AG04450 (cell line): ENCODE measurements at places on chromosomes 7 and 10. TPM values are rescaled to one million over a fixed set of nuclear protein-coding genes. Genes with fewer than 3 reads are reported as not detected.
A peak's percentile ranks its signal among the peaks of the same experiment; 100 is the strongest.

DNA sequence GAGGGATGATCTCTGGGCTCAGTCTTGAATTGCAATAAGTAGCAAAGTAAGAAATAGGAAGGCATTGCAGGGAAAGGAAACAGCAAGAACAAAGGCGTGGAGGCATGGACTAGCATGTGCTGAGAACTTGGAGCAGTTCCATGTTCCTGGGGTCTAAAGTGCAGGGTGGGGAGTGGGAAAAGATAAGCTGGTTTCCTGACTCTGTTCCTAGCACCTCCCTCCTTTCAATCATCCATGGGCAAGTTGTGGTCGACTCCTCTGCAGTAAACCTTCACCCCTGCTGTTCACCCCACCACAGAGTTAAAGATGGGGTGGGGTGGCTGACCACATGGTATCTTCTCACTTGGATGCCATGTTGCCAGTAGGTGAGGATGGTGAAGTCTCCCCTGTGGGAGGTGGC, 29.6 kb downstream of the RPS24 start:
- no peak for DNase-seq

- DNase-seq = no peak
Observed at GRCh38 chr10:62858364-62858763, 42.2 kb upstream of the EGR2 start.

DNA sequence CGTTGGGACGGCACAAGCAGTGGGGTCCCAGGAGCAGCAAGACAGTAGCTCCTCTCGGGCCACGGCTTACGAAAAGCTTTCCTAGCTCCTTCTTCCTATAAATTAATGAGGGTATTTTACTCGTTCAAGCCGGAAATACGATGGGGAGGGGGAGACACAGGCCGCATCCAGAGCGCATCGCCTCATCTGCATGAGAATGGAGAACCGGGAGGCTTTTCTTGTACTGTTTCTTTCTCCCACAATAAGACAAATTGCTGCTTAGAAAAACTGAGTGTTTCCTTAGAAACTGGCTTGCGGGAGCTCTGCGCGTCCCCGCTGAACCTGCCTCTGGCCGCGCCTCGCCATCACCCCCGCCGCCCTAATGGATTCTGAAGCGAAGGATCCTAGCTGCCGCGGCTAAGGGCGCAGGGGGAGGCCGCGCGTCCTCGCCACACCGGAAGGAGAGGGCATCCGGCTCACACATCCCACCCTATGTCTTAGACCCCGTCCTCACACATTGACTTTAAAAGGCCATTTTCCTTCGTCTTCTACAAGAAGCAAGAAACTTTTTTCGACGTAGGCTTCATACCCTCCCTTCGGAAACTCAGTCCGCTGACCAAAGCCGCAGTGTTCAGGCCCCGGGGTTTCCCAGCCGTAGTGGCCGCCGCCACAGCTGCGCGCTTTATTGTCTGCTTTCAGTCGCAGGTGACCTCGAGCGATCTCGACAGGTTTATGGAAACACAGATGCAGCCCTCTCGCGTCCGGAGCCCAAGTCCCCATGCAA, 8.8 kb downstream of the NXPH1 start:
- DNase-seq = no peak

- no peak for DNase-seq
Observed at GRCh38 chr10:121183236-121183635, 332.1 kb downstream of the WDR11 start.

DNA sequence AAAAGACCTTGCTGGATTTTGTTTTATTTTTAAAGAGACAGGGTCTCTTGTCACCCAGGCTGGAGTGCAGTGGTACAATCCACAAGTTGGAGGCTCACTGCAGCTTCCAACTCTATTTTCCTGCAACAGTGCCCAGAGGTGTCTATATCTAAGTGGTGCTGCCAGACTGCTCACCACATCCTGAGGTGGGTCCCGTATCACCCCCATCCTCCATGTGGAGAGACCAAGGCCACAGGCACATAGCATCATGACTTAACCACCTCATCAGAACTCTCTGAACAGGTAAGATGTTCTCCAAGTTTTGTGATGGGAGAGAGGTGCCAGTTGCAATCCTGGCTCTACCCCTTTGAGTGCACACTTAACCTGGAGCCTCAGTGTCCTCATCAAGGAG, 98.2 kb downstream of the RNF216 start:
- DNase-seq = no peak

GRCh38 chr10:51255381-51255780, 181.1 kb downstream of the PRKG1 start:
- DNase-seq = no peak

GRCh38 chr7:43659549-43659896, 69.8 kb downstream of the COA1 start:
- DNase-seq = no peak

DNA sequence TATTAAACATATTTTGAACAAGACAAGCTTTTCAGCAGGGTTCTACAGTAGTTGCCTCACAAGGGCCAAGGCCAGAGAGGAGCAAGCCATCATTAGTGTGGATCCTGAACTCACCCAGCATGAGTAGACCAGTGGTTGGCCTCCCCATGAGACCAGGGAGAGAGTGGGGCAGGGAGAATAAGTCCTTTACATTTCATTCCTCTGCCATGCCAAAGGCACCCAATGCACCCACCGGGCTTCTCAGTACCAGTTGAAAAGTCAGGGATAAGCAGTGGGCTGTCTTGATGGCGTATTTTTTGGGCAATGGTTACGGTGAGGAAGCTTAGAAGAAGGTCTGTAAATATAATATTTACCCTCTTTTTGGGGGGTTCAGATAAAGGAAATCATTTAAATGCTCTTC, 16.6 kb downstream of the CRTAC1 start:
- no peak for DNase-seq

DNA sequence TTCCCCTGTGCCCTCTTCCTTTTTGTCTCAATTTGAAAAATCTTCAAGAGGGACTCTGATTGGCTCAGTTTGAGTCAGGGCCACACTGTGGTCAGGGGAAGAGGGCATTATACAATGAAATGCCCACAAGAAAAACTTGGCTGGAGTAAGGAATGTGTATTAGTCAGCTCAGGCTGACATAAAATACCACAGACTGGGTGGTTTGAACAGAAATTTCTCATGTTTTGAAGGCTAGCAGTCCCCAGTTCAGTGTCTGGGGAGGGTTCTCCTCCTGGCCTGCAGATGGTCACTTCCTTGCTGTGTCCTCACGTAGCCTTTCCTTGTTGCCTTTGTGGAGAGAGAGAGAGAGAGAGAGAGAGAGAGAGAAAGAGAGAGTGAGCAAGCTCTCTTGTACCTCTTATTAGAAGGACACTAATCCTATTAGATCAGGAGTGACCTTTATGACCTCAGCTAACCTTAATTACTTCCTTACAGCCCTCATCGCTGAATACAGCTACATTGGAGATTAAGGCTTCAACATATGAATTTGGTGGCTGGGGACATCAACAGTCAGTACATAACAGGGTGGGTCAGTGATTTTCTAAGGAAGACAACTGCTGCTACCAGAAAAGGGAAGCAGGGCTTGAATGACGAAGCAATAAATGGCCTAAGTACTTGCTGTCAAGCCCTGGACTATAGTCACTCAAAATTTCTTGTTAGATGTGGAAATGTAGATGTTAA, 25.8 kb upstream of the FAM13C start:
- DNase-seq = peak; percentile 67

DNA sequence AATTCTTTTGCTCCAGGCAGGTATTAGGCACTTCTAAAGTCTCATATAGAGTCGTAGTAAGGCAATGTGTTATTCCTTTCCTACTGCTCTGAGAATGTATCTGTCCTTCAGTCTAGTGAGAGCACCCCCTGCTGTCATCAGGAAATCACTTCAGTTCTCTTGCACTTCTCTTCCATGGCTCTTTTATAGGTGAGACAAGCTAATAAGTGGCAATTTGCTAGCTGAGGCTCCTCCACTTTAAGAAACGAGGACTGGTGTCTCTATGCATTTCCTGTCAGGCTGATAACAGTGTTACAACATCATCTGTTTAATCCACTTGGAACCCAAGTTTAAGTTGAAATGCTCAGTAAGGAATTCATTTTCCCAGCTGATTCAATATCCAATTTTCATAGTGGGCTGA, 350.6 kb downstream of the TFEC start:
- DNase-seq = no peak

GRCh38 chr7:44145969-44146911, 5.1 kb upstream of the MYL7 start:
- no peak for DNase-seq

GRCh38 chr10:102919992-102920739, 2.1 kb downstream of the CNNM2 start:
- no peak for DNase-seq

DNA sequence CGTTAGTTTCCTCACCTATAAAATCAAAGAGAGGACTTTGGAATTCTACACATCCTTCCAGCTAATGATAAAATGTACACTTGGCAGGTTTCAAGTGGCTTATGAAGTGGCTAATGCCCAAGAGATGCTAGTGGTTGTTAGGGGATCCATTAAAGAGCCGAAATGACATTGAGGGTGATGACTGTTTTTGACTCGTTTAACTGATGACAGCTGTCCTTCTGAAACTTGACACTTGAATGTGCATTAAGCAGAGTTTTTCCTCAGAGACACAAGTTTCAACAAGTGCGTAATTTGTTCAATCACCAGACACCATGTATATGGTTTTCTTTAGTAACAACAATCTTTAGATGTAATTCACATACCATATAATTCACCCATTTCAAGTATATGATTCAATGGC, 1.6 kb upstream of the PRF1 start:
- no peak for DNase-seq

DNA sequence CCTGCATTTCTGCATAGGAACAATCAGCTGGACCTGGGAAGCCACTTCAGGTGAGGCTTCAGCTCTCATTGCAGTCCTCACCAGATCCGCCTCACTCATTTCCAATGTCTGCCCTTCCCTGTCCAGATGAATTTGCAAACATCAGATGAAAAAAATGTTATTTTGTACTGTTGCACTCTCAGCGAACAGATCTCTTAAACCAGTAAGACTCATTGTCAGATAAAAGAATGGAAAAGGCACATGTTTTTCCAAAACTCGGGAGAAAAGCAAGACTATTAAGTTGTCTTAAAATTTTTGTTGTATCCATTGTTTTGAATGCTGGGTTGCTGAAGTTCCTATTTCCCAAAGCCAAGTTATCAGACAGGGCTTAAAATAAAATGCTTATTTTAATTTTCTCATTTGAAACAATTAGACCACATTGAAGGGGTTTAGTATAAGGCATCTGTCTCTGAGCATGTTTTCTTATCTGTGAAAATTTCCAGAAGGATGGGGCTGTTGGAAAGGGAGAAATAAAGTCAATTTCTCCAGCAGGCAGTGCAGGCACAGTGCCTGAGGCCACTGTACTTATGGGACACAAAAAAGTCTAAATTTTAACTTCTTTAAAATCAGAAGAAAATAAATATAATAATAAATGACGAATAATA, 396.8 kb downstream of the KCNMA1 start:
- DNase-seq = no peak

DNA sequence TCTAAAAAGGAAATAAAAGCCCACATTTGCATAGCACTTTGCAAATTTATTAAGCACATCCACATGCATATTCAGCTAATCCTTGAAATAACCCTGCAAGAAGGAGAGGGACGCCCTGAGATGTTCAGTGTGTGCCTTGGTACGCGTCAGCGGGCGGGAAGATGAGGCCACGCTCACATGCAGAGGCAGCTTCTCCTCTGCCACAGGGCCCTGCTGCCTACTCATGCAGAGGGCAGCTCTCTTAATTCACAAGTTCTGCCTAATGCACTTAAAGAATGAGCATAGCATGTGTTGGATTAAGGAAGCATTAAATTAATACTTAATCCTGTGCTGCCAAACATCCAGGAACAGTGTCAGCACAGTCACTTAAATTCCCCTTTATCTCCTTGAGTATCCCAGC, 132.3 kb downstream of the HECW1 start:
- DNase-seq = no peak

DNA sequence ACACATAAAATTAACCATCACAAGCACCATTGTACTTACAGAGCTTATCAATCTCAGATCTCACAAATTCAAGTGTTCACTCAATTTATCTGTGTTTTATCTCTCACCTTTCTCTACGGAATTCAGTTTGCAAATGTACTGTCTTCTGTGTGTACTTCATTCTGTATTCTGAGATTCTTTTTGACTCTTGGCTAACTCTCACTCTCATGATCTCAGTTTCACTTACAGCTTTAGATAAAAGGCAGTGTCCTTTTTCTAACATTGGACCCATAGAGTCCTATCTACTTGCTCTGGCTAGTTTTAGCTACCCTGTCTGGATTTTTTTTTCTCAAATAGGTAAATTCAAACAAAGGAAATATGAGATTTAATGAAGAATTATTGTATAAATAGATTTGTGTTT, 176.0 kb downstream of the CCDC7 start:
- DNase-seq = no peak

GRCh38 chr10:63718006-63718405, 196.8 kb downstream of the REEP3 start:
- no peak for DNase-seq

GRCh38 chr7:151869968-151870918, 6.7 kb downstream of the PRKAG2 start:
- no peak for DNase-seq

DNA sequence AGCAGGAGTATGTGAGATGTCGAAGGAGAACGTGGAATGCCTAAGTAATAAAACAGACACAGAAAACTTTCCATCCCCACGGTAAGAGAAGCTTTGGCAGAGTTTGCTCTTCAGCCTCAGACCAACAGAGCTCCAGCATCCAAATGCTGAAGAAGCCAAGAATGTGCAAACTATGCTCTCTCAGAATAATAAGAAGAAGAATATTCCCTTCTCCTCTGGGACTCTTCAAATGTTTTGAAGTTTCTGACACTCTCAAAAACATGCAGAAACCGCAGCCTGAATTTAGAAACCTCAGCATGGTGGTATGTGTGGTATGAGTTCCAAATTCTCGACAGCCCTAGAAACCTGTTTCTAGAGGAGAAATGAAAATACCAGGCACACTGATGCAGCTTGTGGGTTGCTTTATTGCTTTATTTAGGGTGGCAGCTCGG, 113.3 kb downstream of the KCNMA1 start:
- DNase-seq = peak; percentile 81

DNA sequence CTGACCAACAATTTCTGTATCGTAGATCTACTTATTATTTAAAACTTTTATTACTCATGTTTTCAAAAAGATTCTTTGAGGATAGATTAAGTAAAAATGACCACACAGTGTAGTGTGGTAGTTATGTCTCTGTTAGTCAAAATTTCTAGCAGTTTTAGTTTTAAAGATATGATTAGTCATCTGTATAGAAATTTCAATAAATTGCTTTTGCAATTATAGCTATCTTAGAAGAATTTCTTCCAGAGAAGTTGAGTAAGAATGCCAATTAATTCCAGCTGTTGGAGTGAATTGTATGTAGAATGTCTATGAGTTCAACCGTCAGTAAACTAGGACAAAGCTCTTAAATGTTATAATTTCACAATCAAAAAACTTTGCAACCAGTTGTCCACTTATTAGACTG, 229.7 kb downstream of the CDK14 start:
- DNase-seq = no peak

The TAS2R39 gene
- not detected in 2 replicates for polyA plus RNA-seq

The CALCR gene
- polyA plus RNA-seq = not detected in 2 replicates

The ACTL6B gene
- not detected in 2 replicates for polyA plus RNA-seq

The AGR2 gene
- 0.17 and 0.60 TPM in 2 replicates for polyA plus RNA-seq

The LRRC61 gene
- 0.17 and 0.57 TPM in 2 replicates for polyA plus RNA-seq

The TRIL gene
- 0.15 and 0.16 TPM in 2 replicates for polyA plus RNA-seq

The KIF20B gene
- polyA plus RNA-seq = 2.4 and 4.5 TPM in 2 replicates

The PRKG1 gene
- 16.0 and 19.0 TPM in 2 replicates for polyA plus RNA-seq

The ZNF736 gene
- polyA plus RNA-seq = 4.9 and 5.1 TPM in 2 replicates

The CDH23 gene
- polyA plus RNA-seq = 0.01 TPM in 2 replicates
